Activated CD4-positive, alpha-beta T cell treated with anti-CD3 and anti-CD28 coated beads, Interleukin-2, Interleukin-4, amounts not matched to agents 100 ng/mL and 50 ng/mL, durations not matched to agents 16 hours and 8 hours (primary cell): ENCODE measurements at places on chromosomes 3 and 15.

DNA sequence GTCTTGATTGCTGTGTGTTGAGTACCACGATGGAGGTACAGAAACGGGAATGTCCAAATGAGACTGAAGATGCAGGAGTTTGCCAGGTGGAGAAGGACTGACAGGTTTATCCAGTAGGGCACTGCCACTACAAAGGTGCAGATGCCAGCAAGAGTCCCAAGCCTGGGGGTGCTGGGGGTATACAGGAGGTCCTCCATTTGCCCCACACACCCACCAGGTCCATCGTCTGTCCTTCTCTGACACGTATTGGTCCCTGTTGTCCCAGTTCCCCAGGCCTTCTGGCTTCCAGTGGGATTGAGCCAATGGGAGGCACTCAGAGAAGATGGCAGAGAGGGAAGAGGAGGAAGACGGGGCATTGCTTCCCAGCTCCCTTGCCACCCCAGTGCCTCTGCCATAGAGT is 6.6 kb downstream of the HAPLN3 start:
- DNase-seq, result no peak

DNA sequence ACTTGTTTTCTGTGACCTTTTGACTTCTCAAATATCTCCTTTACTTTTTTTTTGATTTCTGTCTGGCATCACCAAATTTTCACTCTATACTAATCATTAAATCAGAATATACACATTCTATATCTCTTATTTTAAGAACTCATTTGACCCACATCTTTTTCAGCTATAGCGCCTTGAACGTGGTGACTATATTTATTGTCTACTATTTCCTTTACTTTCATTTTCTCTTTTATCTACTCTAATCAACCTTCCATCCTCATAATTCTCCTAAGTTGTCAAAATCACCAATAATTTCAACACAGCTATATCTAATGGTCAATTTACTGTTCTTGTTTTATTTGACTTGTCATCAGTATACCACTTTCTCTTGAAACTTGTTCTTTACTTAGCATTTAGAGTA is 119.0 kb upstream of the CBLB start:
- no peak for DNase-seq

- DNase-seq, result no peak
Observed at GRCh38 chr3:172244011-172244410, 204.2 kb downstream of the GHSR start.

GRCh38 chr3:190032923-190033322 is 87.8 kb downstream of the P3H2 start:
- no peak for DNase-seq

DNA sequence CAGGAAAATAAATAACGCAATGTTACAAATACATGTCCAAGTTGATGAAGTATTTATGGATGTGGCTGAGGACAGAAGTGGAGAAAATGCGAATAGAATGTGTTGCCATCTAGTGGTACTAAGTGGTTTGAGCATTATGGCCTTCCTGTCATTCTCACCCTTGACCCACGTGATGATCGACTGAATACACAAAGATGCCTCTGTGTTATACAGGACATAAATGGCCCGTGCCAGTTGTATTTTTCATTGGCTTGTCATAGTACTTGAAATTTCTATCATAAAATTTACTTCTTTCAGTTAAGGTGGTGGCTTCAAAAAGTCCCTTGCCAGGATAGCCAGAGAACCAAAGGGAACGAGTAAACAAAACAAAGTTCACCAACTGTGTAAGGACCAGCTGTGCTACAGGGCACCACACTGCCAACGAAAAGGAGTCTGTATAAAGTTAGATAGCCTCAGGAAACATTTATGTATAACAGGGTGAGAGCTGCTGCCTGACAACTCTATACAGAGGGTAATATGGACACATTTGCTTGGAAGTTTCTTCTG is 103.7 kb downstream of the MYH15 start:
- DNase-seq, result no peak

GRCh38 chr3:184457329-184457728 is 77.5 kb downstream of the CHRD start:
- no peak for DNase-seq

DNA sequence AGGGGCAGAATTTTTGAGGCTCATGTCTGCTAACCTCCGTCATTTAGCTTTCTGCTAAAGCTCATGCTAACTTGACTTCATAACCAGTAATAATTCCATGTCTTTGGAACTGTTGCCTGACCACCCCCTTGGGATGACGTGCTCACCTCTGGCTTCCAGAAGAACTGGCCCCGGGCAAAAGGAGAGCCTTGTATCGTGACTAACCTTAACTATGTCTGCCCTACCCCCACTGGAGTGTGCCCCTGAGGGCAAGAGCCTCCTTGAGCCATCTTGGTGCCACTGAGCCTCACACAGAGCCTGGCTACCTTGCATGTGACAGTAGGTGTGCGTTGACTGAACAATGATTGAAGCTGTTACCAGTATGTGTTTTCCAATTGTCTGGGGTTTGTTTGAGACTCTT is 4.7 kb downstream of the LRRK1 start:
- no peak for DNase-seq

DNA sequence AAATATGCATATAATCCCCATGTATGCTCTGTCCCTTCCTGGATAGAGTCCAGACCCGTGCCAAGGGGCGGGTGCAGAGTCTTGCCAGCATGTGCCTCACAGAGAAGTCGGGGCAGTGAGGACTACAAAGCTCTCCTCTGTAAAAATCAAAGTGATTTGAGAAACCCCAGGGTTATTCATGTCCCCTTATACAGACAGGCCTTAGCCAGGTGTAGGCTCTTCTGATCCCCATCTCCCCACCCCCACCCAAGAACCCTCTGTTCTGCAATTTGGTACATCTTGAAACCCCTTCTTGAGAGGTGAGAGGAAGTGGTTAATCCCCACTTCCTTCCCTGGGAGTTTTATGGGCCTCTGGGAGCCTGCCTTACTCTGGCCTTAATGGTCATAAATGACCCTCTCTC is 24.7 kb downstream of the TRIM71 start:
- no peak for DNase-seq

- DNase-seq, result no peak
Observed at GRCh38 chr3:160112996-160113395, 112.2 kb upstream of the C3orf80 start.

GRCh38 chr3:71389911-71390573 is 193.5 kb downstream of the FOXP1 start:
- no peak for DNase-seq
